ENCODE measurements at places on chromosomes 2 and 18.

DNA sequence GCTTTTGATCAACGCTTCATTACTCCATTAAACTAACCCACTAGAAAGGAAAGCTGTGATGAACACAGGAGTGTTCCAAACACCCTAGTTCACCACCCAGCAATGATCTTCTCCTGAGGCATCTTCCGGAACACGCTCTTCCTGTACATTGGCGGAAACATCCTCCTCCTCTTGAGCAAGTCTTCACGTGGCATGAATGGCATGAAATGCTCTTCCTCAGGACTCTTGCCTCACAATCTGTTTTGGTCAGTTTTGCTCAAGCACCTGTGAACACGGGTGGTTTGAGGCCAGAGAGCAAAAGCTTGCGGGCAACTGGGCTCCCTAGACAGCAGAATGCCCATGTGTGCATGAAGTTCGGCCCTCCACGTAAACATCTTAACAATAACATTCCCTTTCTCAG lies 734.2 kb upstream of the SALL3 start:
- no peak for DNase-seq

- no peak for DNase-seq
Measured at GRCh38 chr2:126637386-126637785, 18.6 kb upstream of the GYPC start.

- DNase-seq = no peak
Measured at GRCh38 chr2:134208825-134209224, 45.0 kb upstream of the MGAT5 start.

- DNase-seq = no peak
Measured at GRCh38 chr2:223837287-223838061, at the start of gene AP1S3. Gene AP1S3 (minus strand): TSS chr2:223837582. CDS start chr2:223837450, 132 bp downstream.

DNA sequence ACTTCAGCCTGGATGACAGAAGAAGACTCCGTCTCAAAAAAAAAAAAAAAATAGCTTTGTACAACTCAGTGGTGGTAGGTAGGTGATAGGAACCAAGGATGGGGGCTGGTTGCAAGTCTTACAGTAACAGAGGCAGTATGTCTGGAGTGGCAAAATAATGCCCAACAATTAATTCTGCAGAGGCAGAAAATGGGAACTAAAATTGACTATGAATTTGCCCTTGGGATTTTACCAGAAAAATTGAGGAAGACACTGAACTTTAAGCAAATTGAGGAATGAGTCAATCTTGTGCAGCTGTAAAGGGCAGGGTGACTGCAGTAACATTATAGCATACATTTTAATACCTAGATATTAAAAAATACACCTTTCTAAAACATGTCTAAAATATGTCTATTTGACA lies 292.1 kb upstream of the FBXO11 start:
- DNase-seq = no peak

- no peak for DNase-seq
Measured at GRCh38 chr2:870426-870825, 80.2 kb upstream of the SNTG2 start.

GRCh38 chr2:119691189-119691588 lies 12.2 kb downstream of the TMEM177 start:
- no peak for DNase-seq

DNA sequence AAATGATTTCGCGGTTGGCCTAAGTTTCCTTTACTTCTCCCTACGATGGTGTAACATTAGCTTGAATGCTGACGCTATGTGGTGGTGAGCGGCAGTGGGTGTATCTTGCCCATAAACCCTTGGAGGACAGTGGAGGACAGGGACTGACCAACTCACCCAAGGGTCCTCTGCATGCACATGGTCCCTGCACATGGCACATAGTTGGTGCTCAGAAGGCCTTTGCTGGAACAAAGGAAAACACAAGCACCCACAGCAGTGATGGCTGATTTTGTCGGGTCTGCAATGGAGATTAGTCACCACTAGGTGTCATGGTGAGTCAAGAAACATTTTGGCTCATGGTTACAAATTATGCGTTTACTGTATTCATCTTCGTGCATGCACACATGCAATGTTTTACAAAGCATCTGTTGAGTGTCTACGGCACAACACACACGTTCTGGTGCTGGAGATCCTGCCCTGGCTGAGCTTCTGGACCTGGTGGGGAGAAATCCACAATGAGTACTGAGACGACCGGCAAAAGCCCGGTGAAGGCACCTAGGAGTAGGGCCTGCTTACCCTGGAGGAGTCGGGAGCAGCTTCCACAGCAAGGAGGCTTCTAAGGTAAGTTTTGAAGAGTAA lies 44.0 kb downstream of the PDCL3 start:
- no peak for DNase-seq

GRCh38 chr2:106160786-106161261 lies 33.3 kb downstream of the UXS1 start:
- DNase-seq = no peak

GRCh38 chr2:200442471-200442870 lies 67.4 kb downstream of the KCTD18 start:
- DNase-seq = no peak

- no peak for DNase-seq
Measured at GRCh38 chr2:181774685-181775084, 94.4 kb upstream of the NEUROD1 start.

- peak; percentile 63 for DNase-seq
Measured at GRCh38 chr2:11829947-11830707, 83.7 kb downstream of the LPIN1 start.

- no peak for DNase-seq
Measured at GRCh38 chr2:174844295-174844708, 80.0 kb upstream of the CHRNA1 start.

GRCh38 chr2:86352137-86352726 lies 14.8 kb upstream of the REEP1 start:
- no peak for DNase-seq

GRCh38 chr2:191333911-191334357 lies 88.7 kb downstream of the MYO1B start:
- DNase-seq = no peak

GRCh38 chr18:61738488-61738887 lies 154.3 kb downstream of the RNF152 start:
- DNase-seq = no peak
